ENCODE measurements at places on chromosomes 2 and 18.

DNA sequence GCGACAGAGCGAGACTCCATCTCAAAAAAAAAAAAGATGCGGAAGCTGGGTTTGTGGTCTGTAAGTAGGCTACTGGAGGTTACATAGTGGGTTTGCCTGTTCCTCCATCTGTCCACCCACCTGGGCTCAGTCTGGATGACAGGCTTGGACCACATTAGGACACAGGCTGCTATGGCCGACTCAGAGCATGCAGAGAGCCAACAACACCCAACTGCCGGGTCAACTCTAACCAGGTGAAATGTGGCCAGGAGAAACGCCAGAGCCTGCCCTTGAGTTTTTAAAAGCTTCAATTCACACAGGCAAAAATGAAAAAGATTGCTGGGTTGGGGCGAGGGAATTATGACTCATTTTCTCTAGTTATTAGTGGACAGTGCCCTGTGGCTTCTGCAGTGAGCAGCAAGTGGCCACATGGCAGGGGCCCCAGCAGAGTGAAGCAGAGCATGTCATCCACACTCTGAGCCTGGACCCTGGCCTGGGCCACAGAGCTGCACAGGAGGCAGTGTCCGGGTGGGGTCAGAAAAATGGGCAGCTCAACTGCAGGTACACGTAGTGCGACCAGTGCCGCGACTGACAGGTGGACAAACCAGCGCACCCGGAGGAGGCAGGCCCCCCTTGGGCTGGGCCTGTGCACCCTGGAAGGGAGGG, 67.4 kb downstream of the BIN1 start:
- DNase-seq: no peak

GRCh38 chr18:42792731-42793130, 322.8 kb downstream of the RIT2 start:
- no peak for DNase-seq

DNA sequence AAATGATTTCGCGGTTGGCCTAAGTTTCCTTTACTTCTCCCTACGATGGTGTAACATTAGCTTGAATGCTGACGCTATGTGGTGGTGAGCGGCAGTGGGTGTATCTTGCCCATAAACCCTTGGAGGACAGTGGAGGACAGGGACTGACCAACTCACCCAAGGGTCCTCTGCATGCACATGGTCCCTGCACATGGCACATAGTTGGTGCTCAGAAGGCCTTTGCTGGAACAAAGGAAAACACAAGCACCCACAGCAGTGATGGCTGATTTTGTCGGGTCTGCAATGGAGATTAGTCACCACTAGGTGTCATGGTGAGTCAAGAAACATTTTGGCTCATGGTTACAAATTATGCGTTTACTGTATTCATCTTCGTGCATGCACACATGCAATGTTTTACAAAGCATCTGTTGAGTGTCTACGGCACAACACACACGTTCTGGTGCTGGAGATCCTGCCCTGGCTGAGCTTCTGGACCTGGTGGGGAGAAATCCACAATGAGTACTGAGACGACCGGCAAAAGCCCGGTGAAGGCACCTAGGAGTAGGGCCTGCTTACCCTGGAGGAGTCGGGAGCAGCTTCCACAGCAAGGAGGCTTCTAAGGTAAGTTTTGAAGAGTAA, 44.0 kb downstream of the PDCL3 start:
- DNase-seq: no peak

- DNase-seq: no peak
Measured at GRCh38 chr2:71455011-71455740, 1.8 kb downstream of the DYSF start.

DNA sequence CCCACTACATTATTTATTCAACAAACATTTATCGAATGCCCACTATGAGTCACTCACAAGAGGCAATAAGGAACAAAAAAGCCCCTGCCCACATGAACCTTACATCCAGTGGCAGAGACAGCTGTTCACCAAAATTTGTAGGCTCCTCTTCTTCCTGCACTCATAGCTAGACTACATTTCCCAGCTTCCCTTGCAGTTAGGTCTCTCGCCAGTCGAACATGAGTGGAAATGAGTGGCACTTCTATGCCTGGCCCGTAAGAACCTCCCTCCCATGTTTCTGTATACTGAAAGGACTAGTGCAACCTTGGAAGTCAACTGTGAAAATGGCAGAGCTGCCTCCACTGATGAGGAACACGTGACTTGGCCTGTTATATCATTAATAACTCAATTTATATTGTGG, 19.4 kb upstream of the NCOA1 start:
- DNase-seq: no peak

All from stimulated activated naive CD4-positive, alpha-beta T cell treated with Interleukin-2 at 50 U/mL for 16 hours (primary cell).